Stimulated activated naive B cell treated with anti-CD40 and anti-IgM and Interleukin-4, amounts not matched to agents 10 μg/mL and 1 μg/mL and 100 μg/mL, for 72 hours (primary cell): ENCODE measurements at places on chromosomes 5 and 9.

GRCh38 chr9:97675655-97676054, 21.5 kb downstream of the XPA start:
- H3K27me3 ChIP-seq = no peaks in the 10 kb centered on the region
- H3K36me3 ChIP-seq = peaks cover 21% of the 10 kb centered on the region
- peak overlapping the region; percentile 2 for H3K27ac ChIP-seq
- no peak for DNase-seq

GRCh38 chr9:124764774-124765438, 6.2 kb downstream of the NR6A1 start:
- H3K27me3 ChIP-seq = peaks cover 23% of the 10 kb centered on the region
- H3K4me1 ChIP-seq = peaks cover 11% of the 10 kb centered on the region
- no peaks in the 10 kb centered on the region for H3K36me3 ChIP-seq
- DNase-seq = no peak

GRCh38 chr9:120668399-120668798, 45.9 kb downstream of the MEGF9 start:
- no peak overlapping the region for H3K27ac ChIP-seq
- no peak for DNase-seq
- H3K4me3 ChIP-seq = no peak overlapping the region
- H3K4me1 ChIP-seq = peaks cover 6% of the 10 kb centered on the region

- H3K4me1 ChIP-seq = no peaks in the 10 kb centered on the region
- no peak overlapping the region for H3K4me3 ChIP-seq
- no peak for DNase-seq
- H3K27ac ChIP-seq = no peak overlapping the region
- H3K27me3 ChIP-seq = no peaks in the 10 kb centered on the region
These were observed 145.7 kb downstream of the ZSWIM6 start for GRCh38 chr5:61477788-61478187.

GRCh38 chr5:67765697-67766096, 449.9 kb upstream of the PIK3R1 start:
- H3K4me1 ChIP-seq = peaks cover 3% of the 10 kb centered on the region
- H3K4me3 ChIP-seq = no peak overlapping the region

DNA sequence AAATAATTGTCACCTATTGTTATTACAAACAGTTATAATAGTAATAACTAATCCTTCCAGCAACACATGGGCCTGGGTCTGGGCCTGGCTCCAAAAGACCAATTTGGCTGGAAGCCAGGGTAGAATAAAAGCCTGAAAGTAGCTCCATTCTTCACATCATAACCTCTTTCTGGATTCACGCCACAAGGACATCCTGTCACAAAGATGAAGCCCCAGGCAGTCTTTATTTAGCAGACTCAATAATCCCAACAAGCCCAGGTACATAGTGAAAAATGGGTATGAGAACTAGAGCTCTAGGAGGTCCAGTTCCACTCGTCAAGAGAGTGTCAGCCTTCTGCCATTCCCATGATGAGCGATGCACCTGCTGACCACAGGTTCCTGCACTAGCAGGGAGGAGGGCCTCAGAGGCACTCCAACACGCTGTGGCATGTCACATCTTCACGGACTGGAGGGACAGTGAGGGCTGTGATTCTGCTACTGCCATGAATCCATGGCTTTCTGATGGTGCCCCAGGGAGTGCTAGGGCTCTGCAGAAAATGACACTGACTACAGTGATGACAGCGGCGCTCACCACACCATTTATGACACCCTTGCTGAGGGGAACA, 124.9 kb downstream of the SPOCK1 start:
- no peak for DNase-seq
- no peak overlapping the region for H3K27ac ChIP-seq
- H3K4me1 ChIP-seq = no peaks in the 10 kb centered on the region
- H3K4me3 ChIP-seq = no peak overlapping the region
- no peaks in the 10 kb centered on the region for H3K36me3 ChIP-seq

DNA sequence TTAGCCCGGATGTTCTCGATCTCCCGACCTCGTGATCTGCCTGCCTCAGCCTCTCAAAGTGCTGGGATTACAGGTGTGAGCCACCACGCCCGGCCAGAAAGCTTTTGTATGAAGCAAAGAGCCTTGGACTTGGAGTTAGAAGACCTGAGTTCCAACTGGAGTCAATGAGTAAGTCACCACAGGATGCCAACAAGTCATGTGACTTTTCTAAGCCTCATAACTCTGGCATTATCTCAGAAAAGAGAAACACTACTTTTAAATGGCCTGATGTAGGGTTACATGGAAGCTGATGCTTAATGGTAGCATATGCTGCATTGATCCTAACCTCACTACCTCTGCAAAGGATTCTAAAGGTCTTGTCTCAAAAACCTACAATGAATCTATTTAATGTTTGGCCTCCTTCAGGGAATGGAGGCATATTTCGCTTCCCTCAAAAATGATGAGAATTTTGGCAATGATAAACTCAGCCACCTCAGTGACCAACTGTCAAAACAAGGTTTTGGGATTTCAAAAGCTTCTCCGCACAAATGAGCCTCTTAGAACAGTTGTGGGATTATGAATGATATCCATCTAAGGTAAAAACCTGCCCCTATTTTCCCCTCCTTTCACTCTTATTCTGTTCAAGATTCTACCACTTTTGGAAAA, 236.8 kb downstream of the ACTL7B start:
- DNase-seq = no peak
- no peaks in the 10 kb centered on the region for H3K4me1 ChIP-seq
- H3K27me3 ChIP-seq = no peaks in the 10 kb centered on the region
- H3K36me3 ChIP-seq = no peaks in the 10 kb centered on the region
- no peak overlapping the region for H3K4me3 ChIP-seq

GRCh38 chr5:148799737-148800527, 26.5 kb upstream of the ADRB2 start:
- no peak for DNase-seq
- no peaks in the 10 kb centered on the region for H3K36me3 ChIP-seq
- H3K4me1 ChIP-seq = peaks cover 34% of the 10 kb centered on the region
- H3K27ac ChIP-seq = peak overlapping the region; percentile 0

DNA sequence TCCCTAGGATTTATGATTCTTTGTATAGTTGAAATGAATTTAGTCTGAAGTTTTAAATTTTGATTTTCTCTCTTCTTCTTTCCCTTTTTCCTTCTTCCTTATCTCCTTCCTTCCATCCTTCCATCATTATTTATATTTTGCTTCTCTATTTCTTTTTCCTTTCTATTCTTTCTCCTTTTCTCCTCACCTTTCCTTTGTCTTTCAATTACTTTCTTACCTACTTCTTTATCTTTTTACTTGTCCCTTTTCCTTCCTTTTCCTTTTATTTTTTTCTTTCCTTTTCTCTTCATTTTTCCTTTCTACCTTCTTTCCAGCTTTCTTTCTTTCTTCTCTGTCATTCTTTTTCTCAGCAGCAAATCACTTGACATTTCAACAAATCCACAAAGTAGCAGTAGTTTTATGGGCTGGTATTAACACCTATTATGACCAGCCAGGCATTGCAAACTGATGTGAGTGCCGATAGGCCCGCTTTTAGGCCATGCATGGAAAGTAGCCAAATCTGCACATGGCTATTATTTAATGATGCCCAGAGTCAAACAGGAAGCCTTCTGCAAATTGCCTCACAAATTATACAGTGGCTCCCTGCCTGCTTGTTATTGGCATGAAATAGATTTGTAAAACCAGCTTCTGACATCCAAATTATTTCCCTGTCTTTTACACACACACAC, 37.1 kb upstream of the NR3C1 start:
- DNase-seq = no peak
- no peak overlapping the region for H3K4me3 ChIP-seq
- no peak overlapping the region for H3K27ac ChIP-seq
- H3K4me1 ChIP-seq = peaks cover 26% of the 10 kb centered on the region
- no peaks in the 10 kb centered on the region for H3K36me3 ChIP-seq
- H3K27me3 ChIP-seq = no peaks in the 10 kb centered on the region

- peak overlapping the region; percentile 98 for H3K27ac ChIP-seq
- H3K4me1 ChIP-seq = peaks cover 50% of the 10 kb centered on the region
- peaks cover 16% of the 10 kb centered on the region for H3K36me3 ChIP-seq
These were observed 478 bp downstream of the TEX10 start for GRCh38 chr9:100352201-100352726.

- H3K27me3 ChIP-seq = no peaks in the 10 kb centered on the region
- no peaks in the 10 kb centered on the region for H3K4me1 ChIP-seq
- H3K27ac ChIP-seq = no peak overlapping the region
- DNase-seq = no peak
- H3K36me3 ChIP-seq = no peaks in the 10 kb centered on the region
These were observed 624.6 kb downstream of the BNC2 start for GRCh38 chr9:16245756-16246440.

GRCh38 chr5:168886157-168886556, 307.0 kb upstream of the PANK3 start:
- H3K36me3 ChIP-seq = no peaks in the 10 kb centered on the region
- no peaks in the 10 kb centered on the region for H3K4me1 ChIP-seq
- peaks cover 25% of the 10 kb centered on the region for H3K27me3 ChIP-seq
- no peak overlapping the region for H3K27ac ChIP-seq

GRCh38 chr9:99412606-99413005, 190.5 kb downstream of the SEC61B start:
- H3K4me3 ChIP-seq = no peak overlapping the region
- DNase-seq = no peak
- peaks cover 5% of the 10 kb centered on the region for H3K27me3 ChIP-seq
- H3K4me1 ChIP-seq = peaks cover 17% of the 10 kb centered on the region
- H3K27ac ChIP-seq = no peak overlapping the region

DNA sequence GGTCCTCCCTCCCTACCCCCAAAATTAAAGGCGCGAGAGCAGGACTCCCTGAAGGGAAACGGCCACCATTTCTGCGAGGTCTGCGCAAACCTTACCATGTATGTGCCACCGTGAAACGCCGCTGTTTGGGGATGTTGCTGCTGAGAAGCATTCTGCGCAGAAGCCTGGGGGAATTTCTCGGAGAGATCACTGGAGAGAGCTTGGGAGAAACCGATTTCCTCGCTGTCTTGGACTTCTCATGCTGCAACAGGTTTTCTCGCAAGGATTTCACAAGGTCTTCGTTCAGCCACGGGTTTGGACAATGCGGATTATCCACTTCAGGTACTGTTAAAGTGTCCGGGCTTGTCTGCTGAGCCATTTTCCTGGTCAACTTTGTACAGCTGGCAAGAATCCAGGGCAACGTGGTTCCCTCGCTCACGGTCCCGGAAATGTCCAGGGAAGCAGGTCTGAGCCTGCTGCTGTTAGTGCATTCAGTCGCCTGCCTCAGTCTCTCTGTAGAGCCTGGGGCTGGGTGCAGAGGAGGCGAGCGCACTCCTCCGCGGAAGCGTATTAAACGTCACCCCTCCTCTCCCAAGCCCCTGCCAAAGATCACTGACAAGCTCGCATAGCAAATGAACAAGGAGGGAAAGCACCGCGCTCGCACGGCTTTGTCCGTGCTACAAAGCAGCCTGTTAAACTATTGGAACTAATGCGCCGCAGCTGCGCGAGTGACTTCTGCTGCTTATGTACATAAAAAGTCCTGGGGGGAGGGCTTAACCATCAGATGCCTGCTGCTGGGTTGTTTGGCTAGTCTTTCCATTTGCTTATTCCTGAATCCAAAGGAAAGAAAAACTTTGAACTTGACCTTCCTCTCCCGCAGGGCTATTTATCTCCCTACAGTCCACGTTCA, 125.1 kb downstream of the PDE4D start:
- peak; percentile 60 for DNase-seq
- peaks cover 15% of the 10 kb centered on the region for H3K27me3 ChIP-seq
- H3K4me1 ChIP-seq = peaks cover 53% of the 10 kb centered on the region

DNA sequence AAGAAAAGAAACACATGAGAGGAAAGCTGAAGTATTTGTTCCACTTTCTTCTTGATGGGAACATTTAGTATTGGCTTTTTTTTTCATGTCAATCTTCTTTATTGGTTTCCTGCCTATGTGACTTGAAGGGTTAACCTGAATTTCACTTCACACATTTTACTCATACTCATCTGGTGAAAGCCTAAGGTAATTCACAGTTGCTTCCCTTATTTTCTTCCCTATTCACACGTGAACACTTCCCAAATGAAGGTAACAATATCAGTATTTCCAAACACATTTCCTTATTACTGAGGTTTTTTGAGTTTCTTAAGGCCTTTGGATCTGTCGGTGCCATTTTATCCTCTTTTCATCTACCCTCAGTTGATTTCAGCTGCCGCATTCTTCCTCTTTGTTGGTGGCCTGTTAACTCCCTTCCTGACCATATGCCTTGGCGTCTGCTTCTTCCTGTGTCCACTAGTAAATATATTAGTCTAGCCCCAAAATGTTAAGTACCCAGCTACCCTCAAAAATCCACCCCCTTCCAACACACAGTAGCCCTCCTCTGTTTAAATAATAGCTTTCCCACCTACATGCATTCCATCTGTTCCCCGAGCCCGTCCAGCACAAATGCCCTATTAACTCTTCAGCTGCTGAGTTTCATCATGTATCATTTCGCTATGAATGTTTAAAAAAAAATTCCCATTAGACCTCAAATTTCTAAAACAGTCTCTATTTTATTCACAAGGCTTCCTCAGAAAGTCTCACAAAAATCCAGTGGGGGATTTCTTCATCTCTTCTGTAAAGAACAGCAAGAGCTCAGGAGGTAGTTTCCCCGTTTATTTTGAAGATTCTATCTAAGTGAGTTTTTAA, 97.3 kb downstream of the USP20 start:
- peak overlapping the region; percentile 90 for H3K27ac ChIP-seq
- H3K36me3 ChIP-seq = peaks cover 34% of the 10 kb centered on the region
- no peaks in the 10 kb centered on the region for H3K27me3 ChIP-seq
- peak; percentile 34 for DNase-seq
- peak overlapping the region; percentile 69 for H3K4me3 ChIP-seq

GRCh38 chr5:72407541-72407940, 87.4 kb downstream of the PTCD2 start:
- DNase-seq = no peak
- no peak overlapping the region for H3K27ac ChIP-seq
- peaks cover 20% of the 10 kb centered on the region for H3K27me3 ChIP-seq
- no peaks in the 10 kb centered on the region for H3K4me1 ChIP-seq

GRCh38 chr5:157915638-157916037, 56.7 kb upstream of the CLINT1 start:
- H3K27ac ChIP-seq = peak overlapping the region; percentile 69
- DNase-seq = no peak
- H3K36me3 ChIP-seq = peaks cover 1% of the 10 kb centered on the region
- no peak overlapping the region for H3K4me3 ChIP-seq
- no peaks in the 10 kb centered on the region for H3K27me3 ChIP-seq
- H3K4me1 ChIP-seq = peaks cover 43% of the 10 kb centered on the region

GRCh38 chr5:53180538-53180937, 71.0 kb upstream of the MOCS2 start:
- no peaks in the 10 kb centered on the region for H3K4me1 ChIP-seq
- DNase-seq = no peak
- no peak overlapping the region for H3K4me3 ChIP-seq
- H3K27ac ChIP-seq = no peak overlapping the region

GRCh38 chr5:124504081-124504916, 242.1 kb downstream of the ZNF608 start:
- H3K27me3 ChIP-seq = no peaks in the 10 kb centered on the region
- H3K4me1 ChIP-seq = peaks cover 39% of the 10 kb centered on the region
- DNase-seq = peak; percentile 39

DNA sequence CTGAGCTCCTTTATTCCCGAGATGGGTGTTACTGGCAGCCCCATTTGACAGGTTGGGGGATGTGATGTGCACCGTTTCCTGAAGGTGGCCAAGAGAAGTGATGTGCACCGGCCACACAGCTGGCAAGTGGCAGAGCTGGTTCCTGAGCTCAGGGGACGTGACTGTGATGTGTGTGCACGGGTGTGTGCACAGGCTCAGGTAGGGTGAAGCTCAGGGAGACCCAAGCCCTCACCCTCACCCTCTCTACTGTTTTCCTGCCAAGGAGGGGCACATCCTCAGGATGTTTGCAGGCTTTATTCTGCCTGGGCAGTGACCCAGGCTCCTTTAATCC, 56.6 kb downstream of the WWC1 start:
- H3K4me1 ChIP-seq = no peaks in the 10 kb centered on the region
- H3K4me3 ChIP-seq = no peak overlapping the region
- DNase-seq = no peak
- no peak overlapping the region for H3K27ac ChIP-seq
- H3K36me3 ChIP-seq = no peaks in the 10 kb centered on the region
- no peaks in the 10 kb centered on the region for H3K27me3 ChIP-seq
